Epithelial cell of proximal tubule (primary cell): ENCODE measurements at places on chromosomes 4 and X.

GRCh38 chrX:96182366-96182765, 502.3 kb upstream of the DIAPH2 start:
- DNase-seq, result no peak

GRCh38 chr4:51942108-51942832, 77.9 kb downstream of the LRRC66 start:
- DNase-seq, result peak; percentile 30

DNA sequence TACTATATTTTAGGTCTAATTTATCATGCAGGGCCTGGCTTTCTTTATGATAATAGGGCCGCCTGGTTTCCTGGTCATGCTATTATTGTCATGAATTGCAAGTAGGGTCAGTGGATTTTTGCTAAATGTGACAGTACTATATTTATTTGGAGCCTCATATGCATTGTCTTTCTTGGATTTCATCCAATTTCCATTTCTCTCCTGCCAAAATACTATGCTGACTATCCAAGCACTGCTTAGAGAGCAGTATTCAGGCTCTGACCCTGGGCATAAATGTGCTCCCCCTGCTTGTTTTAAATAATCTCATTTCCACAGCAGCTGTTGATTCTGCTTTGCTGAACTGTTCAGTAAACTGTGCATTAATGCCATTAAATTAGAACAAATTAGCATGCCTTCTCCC, 269.3 kb downstream of the GPM6A start:
- no peak for DNase-seq

GRCh38 chr4:2576290-2576689, 39.8 kb downstream of the FAM193A start:
- no peak for DNase-seq

DNA sequence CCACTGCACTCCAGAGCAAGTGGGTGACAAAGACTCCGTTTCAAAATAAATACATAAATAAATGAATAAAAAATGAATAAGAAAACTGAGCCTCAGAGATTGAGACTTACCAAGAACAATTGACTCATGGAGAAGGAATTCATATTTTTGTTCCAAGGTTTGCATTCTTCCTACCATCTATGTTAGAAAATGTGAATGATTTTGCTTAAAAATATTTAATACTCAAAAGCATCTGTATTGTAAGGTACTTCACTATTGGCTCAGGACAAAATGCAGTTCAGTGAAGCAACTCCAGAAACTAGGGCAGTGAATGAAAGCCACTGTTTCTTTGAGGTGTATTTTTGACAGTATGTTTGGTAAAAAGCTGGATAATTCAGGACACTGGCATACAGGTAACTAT, 54.1 kb downstream of the XAGE2 start:
- DNase-seq, result no peak

- DNase-seq, result no peak
Observed at GRCh38 chrX:51608126-51608525, 10.6 kb downstream of the CENPVL3 start.

DNA sequence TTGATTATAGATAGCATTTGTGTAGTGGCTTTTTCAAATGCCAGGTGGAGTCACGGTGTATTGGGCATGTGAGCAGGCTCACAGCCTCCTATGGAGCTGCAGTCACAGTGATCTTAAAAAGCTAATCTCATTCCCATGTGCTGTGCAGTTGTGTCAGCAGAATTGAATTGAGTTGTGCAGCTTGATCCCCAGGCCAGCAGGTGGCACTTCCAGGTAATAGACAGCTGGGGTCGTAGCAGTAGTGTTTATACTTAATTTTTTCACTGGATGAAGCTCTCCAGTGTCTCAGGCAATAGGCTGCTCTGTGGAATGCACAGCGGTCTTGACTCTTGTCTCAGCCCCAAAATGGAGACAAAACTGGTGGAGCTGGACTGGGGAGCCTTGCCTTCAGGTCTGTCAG, 1028.1 kb downstream of the SH3BGRL start:
- DNase-seq, result no peak

GRCh38 chr4:125750399-125750798, 435.6 kb downstream of the FAT4 start:
- DNase-seq, result no peak

GRCh38 chr4:52838729-52839586, 23.2 kb upstream of the RASL11B start:
- no peak for DNase-seq

DNA sequence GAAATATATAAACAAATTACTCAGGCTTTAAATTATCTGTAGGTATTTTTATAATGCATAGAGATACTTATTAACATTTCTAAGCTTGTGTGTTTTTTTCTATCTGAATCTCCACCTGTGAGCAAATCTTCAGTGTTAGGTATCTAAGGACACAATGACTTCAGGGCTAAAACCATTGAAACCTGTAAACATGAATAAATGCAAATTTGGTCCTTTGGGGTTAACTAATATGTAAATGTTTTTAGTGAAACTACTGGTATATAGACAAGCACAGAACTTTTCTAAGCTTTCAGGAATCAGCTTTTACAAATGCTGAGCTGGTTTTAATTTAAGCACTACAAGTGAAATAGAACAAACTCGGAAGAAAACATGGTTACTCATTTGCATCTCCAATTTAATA, 147.9 kb downstream of the FBXO8 start:
- no peak for DNase-seq

DNA sequence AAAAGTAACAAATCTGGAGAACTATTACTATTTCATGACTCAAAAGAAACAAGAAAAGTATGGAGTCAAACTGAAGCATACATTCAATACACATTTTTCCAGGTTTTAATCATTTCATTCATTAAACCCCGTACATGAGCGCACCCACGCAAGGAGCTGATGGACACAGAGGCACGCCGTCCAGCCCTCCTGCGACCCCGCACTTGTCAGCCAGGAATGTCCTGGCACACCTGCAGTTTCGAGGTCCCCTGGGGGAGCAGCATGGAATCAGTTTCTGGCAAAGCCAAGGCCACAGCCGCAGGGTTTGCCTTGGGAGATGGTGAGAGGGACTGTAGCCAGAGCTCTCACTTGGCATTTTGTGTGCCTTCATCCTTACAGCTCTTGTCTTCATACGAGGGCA, 12.8 kb upstream of the SLC2A9 start:
- DNase-seq, result no peak

DNA sequence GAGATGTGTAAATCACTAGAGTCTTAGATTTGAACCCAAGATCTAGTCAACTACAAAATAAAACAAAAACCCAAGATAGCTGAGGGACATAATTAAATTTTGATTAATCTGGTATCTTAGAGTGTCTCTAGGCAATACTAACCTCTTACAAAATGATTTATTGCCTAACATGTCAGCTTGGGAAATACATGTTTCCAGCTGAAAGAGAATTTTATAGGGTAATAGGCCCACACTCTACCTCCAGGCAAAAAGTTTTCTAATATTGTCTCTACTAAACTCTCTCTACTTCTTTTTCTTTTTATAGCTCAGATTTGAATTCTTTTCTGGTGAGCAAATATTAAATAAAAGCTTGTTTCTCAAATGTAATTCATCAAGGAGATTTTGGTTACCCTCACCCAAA, 263.2 kb downstream of the IL15 start:
- DNase-seq, result no peak

- DNase-seq, result no peak
Observed at GRCh38 chr4:56540826-56541225, 35.2 kb downstream of the ARL9 start.

DNA sequence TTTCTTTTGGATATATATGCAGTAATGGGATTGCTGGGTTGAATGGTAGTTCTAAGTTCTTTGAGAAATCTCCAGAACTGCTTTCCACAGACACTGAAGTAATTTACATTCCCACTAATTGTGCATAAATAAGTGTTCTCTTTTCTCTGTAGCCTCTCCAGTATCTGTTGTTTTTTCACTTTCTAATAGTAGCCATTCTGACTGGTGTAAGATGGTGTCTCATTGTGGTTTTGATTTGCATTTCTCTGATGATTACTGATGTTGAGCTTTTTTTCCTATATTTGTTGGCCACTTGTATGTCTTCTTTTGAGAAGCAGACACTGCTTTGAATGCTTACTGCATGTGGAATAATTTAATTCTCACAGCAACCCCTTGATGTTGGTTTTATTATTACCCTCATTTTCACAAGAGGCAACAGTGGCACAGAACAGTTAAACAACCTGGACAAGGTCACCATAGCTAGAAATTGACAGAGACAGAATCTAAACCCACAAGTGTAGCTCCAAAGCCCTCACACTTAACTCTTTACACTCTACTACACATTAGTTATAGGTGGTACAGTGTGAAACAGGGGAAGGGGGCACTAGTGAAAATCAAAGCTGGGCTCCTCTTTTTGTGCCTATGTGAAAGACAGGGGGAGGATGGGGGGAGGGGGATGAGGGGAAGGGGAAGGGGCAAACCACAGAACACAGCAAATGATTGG, 96.1 kb downstream of the REELD1 start:
- DNase-seq, result no peak

GRCh38 chr4:41725254-41725653, 23.3 kb downstream of the PHOX2B start:
- DNase-seq, result no peak

GRCh38 chr4:39883646-39884045, 94.1 kb downstream of the PDS5A start:
- DNase-seq, result no peak

GRCh38 chr4:757111-757510, 51.5 kb downstream of the PCGF3 start:
- DNase-seq, result no peak

- DNase-seq, result no peak
Observed at GRCh38 chrX:125439194-125439849, 119.7 kb downstream of the TEX13C start.

- peak; percentile 69 for DNase-seq
Observed at GRCh38 chr4:24584211-24584850, at the start of gene DHX15. TSS of gene DHX15 (minus strand) at chr4:24584554. CDS start at chr4:24584393, 161 bp downstream.

- no peak for DNase-seq
Observed at GRCh38 chrX:120302434-120302833, 8.8 kb downstream of the TMEM255A start.

DNA sequence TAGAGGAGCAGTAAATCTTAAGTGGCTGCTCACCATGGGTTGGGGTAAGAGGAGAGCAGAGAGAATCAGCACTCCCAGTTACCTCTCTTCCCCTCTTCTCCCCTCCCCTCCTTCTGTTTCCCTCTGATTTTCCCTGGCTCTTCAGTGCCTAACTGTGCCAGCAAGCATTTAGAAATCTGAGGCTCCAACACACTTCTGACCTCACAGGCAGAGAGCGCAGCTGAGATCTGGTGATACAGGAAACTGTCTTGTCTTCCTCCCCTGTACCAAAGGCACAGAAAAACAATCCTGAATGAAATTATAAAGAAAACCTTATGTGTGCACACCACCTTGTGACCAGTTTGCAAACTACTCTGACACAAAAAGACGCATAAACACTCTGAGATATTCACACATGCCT, 82.4 kb upstream of the SMIM10 start:
- no peak for DNase-seq

DNA sequence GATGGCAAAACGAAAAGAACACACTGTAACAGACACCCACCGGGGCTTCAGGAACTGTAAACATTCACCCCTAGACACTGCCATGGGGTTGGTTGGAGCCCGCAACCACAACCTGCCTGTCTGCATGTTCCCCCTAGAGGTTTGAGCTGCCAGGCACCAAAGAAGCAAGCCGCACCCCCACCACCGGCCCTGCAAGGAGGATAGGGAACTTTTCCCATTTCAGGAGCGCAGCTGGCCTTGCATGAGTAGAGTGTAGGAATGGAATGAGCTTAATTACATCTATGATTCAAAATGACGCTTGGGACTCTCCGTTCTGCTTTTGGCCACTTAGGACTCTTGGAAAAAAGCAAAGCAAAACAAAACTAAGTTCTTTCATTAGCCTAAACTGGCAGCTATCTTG, 243.6 kb upstream of the CTSO start:
- peak; percentile 59 for DNase-seq

DNA sequence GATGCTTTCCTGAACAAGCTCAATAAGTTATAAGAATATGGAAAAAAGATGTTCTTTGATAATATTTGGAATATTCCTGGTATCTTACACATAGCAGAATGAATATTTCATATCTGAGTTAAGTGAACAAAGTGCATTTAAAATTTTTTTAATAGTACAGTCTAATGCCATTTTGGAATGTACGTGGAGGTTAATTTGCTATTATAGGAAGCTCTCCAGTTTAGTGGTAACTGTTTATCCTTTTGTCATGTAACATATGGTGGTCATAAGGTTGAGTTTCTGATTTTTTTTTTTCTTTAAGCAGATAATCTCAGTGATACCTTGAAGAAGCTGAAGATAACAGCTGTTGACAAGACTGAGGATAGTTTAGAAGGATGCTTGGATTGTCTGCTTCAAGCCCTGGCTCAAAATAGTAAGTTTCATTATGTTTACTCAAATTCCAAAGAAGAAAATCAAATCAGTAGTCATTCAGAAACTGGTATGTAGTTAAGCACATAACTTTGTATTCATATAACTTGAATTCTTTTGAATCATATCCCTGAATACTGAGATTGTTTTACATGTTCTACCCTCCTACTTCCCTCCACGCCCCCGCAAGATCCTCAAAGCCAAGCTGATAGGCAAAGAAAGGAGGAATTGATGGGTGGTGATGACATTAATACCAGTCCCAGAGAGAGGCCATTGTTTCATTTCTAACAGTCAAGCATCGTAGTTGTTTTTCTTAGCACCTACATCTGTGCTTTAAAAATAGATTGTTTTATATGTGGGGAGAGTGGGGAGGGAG, 32.1 kb downstream of the RAP1GDS1 start:
- DNase-seq, result no peak

GRCh38 chr4:64756016-64756415, 346.8 kb upstream of the TECRL start:
- DNase-seq, result peak; percentile 42

DNA sequence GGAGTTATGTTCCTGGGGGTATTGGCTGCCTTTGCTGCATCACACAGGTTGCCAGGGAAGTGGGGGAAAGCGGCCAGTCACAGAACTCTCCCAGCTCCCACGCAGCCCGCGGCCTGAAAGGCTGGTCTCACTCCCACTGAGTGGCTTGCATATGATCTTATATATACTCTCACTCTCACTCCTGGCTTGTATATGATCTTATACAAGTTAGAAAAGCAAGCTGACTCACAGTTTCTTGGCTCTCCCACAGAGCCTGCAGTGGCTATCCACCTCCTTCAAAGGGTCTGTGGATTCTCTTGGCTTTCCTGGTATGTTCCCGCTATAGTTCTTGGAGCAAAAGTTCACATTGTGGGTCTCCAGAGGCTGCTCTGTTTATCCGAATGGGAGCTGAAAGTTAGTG, 833.5 kb upstream of the GALNTL6 start:
- DNase-seq, result no peak

GRCh38 chr4:24625091-24625490, 40.7 kb upstream of the DHX15 start:
- no peak for DNase-seq
